ENCODE measurements at places on chromosomes 5 and 9.

DNA sequence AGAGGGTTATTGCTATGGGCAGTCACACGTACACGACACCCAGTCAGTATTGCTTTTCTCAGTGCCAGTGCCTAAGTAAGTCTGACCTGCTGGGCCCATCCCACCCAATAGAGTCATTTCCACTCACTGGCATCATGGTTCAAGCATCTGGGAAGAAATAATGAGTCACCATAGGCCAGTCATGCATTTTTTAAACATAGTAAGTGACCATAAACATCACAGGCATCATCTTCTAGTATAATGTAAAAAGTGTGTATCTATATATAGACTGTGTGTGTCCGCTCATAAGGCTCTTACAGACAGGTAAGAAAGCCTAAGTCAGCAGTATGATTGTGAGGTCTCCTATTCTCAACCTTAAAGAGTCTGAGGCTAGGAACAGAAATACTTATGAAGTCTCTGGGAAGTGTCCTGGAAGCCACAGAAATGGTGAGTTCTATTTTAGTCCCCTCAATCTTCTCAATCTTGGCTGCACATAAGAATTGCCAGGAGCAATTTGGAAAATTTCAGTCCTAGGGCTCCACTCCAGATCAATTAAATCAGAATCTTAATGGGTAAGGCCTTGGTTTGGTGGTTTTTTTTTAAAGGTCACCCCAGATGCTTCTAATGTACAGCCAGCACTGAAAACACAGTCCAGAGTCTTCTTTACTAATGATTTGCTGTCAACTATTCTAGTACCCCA, 65.2 kb downstream of the ZNF366 start:
- DNase-seq: peak; percentile 96

DNA sequence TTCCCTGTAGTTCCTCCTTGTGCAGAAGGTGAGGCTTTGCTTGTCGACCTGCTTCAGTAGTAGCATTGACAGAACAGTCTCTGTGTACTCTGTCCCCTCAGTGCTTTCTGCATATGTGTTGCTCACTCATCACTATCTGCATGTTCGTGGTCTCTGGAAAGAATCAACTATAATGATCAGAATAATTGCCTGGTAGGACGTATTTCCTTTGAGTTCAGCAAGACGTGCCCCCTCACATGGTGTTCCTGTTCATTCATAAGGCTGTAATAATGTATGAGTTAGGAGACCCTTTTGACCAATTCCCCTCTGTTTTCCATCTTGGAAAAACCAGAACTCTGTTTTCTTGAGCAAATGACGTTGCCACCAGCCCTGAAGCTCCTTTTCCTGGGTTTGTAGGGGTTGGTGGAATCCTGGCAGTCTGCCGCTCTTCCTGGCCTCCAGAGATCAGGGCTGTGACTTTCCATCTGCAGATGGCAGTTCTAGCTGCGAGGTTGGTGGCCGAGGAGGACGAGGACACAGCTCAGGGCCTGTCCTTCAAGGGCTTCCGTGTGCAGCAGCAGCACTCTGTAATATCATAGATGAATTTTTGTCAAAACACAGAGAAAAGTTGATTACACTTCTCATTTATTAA, 61.9 kb downstream of the EXOSC2 start:
- DNase-seq: no peak

GRCh38 chr9:97527626-97528528, 26.4 kb downstream of the TMOD1 start:
- DNase-seq: no peak

DNA sequence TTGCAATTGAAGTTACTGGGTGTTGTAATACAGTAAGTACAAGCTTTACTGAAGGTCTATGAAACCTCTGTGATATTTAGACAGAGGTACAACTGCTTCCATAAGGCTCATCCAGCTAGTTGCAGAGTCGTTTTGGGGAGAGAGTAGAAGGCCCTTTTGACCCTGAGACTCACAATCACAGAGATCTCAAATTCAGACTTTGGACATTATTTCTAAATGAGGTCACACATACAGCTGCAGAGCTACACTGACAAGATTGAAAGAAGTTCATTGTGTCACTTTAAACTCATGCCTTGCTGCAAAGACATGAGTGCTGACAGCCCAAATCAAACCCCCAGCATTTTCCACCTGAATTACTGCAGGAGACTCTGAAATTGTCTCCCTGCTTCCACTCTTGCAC, 205.9 kb upstream of the TMEM161B start:
- no peak for DNase-seq

- no peak for DNase-seq
Observed at GRCh38 chr5:124704594-124705284, 41.7 kb downstream of the ZNF608 start.

DNA sequence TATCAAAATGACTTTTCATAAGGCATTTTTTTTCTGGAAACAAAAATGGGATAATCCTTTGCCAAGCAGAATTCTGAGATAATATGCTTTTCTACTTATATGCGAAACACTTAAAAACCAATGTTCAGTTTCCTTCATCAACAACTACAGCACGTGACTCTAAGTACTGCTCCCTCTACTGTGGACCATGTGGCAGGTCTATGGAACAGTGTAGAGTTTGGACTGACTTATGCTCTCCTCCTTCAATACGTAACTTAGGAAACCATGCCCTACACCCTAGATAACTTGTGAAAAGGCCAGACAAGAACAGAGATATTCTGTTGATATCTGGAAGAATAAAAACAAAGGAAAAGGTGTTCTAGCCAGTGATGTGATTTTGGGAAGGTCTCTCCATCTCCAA, 111.3 kb upstream of the GNA14 start:
- DNase-seq: no peak

DNA sequence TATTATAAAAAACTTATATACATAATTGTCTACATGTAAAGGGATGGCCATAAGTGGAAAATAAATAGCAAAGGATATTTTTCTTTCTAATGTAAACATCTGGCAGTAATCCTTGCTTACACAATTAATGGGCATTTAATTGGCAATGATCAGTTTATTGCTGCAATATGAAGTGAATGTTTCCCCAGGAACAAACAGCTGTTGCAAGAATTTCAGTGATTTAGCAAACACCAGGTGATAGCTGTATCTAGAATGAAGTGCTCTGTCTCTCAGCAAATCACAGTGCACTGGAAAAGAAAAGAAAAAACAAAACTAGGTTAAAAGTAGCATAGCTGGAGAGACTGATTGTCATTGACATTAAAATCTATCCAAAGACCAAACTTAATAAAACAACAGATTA, 594.5 kb upstream of the ARRDC3 start:
- no peak for DNase-seq

GRCh38 chr5:41334758-41335157, 121.4 kb upstream of the C6 start:
- peak; percentile 60 for DNase-seq
